ENCODE measurements at places on chromosomes 16 and 17.

GRCh38 chr16:8850279-8850885, 18.4 kb downstream of the CARHSP1 start:
- DNase-seq: no peak

GRCh38 chr17:31533546-31534155, 142.2 kb downstream of the RAB11FIP4 start:
- no peak for DNase-seq

GRCh38 chr17:72414967-72415853, 294.4 kb downstream of the SOX9 start:
- no peak for DNase-seq

DNA sequence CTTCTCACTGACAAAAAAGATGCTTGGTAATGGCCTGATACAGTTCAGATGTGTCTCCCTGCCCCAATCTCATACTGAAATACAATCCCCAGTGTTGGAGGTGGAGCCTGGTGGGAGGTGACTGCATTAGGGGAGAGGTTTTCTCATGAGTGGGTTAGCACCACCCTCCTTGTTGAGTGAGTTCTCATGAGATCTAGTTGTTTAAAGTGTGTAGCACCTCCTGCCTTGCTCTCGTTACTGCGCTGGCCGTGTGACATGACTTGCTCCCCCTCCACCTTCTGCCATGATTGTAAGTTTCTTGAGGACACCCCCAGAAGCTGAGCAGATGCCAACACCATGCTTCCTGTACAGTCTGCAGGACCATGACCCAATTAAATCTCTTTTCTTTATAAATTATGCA, 5.0 kb downstream of the TSR1 start:
- DNase-seq: no peak

DNA sequence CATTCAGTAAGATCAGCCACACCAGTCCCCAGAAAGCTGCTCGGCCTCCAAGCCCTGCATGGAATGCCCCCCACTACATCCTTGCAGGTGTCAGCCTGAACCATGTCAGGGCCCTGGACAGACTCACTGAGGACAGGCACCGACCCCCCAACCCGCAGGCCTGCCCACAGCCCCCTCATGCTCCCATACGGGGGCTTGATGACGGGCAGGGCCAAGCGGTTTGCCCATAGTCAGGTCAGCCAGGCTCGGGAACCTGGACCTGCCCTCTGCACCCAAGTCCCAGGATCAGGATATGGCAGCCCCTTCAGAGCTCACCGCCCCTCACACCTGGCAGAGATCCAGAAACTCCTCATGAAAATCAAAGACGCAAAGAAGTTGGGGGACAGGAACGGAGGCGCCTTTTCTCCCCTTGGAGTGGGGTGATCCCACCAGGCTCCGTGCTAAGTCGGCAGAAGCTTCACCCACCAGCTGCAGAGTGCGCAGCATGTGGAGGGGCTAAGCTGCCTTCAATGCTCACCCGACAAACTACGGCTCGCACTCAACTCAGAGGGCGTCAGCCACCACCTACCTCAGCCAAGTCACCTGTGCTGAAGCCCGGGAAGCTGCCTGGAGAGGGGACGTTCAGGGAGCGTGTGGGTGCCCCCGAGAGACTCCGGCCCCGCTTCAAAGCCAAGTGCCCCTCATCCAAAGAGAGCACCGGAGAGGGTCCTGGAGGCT, 26.5 kb downstream of the GNPTG start:
- no peak for DNase-seq

DNA sequence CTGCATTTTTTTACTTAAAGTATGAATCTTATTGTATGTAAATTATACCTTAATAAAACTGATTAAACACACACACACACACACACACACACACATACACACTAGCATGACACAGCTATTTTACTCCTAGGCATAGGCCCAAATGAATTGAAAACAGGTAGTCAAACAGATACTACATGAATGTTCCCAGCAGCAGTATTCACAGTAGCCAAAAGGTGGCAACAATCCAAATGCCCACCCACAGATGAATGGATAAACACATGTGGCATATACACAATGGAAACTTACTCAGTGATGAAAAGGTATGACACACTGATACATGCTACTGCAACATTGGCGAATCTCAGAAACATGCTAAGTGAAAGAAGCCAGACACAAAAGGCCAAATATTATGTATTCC, 223.5 kb downstream of the CYB561 start:
- DNase-seq: no peak

- DNase-seq: no peak
Measured at GRCh38 chr17:7557147-7557764, 1.3 kb upstream of the TNFSF13 start.
